ENCODE measurements at places on chromosomes 1 and 21. TPM values are rescaled to one million over a fixed set of nuclear protein-coding genes. Genes with fewer than 3 reads are reported as not detected.

DNA sequence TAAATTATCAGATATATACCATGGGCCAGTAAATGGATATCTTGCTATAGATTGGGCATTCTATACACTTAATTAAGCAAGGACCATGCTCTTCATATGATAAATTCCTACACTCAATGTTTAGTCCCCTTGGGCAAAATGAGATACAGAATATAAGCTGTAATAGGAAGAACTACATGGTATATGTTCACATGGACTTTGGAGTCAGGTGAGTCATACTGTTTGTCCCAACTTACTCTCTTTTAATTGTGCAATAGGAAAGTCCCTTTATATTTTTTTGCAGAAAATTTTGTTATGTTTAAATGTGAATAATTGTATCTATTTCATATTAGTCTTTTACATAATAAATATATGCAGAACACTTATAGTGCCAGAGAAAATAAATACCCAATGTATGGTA, 820.2 kb upstream of the ADAMTS5 start:
- DNase-seq = no peak

- DNase-seq = peak; percentile 52
Measured at GRCh38 chr1:27563591-27564471, 40.1 kb downstream of the AHDC1 start.

- DNase-seq = no peak
Measured at GRCh38 chr1:117013309-117013858, 11.8 kb downstream of the CD101 start.

OR2L3 gene
- 1.9 TPM for total RNA-seq

DNA sequence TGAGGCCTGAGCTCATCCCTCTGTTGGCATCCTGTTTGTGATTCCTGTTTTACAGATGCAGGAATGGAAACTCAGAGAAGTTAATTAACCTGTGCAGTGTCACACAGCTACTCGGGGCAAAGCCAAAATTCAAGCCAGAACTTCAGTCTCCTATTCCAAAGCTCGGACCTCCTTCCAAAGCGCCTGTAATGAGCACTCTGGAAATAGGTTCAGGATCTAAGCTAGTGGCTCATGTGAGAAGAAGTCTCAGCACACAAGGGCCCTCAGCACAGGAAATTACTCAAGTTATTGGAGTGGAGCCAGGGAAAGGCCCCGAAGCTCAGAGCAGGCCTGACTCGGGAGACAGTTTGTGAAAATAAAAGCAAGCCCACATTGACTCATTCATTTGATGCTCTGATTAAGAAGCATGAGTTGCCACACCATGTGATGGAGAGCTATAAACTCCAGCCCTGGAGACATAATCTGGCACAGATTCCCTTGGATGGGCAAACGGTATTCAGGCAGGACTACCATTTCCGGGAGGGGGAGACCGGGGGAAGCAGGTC, 50.6 kb upstream of the LYST start:
- peak; percentile 59 for DNase-seq

IL10 gene
- total RNA-seq = 0.18 TPM

- DNase-seq = no peak
Measured at GRCh38 chr1:87941337-87941946, 612.8 kb downstream of the LMO4 start.

MR1 gene
- 0.91 TPM for total RNA-seq

DNA sequence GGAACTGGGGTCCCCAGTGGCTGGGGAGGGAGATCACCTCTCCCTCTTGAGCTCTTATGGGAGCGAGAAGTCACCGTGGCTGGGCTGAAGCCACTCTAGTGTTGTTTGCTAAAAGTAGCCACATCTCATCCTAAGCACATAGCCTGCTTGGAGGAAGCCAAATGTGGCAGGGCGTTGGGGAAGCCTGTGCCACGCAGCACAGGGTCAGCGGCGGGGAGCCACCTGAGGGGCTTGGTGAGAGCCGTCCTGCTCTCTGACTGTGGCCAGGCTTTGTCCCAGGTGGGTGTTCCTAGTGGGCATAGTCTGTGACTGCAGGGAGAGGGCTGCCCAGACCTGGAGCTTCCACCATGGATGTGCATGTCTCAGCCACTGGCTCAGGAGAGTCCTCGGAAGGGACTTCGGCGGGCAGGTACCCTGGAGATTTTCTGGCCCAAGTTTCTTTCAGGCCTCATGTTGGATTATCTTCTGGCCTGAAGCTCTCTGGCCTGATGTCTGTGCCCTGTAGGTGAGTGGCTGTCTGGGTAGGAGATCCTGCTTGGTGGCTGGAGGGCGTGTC, 38.9 kb downstream of the MORN1 start:
- DNase-seq = no peak

- peak; percentile 26 for DNase-seq
Measured at GRCh38 chr21:34544032-34544496, 32.1 kb upstream of the KCNE1 start.

DNA sequence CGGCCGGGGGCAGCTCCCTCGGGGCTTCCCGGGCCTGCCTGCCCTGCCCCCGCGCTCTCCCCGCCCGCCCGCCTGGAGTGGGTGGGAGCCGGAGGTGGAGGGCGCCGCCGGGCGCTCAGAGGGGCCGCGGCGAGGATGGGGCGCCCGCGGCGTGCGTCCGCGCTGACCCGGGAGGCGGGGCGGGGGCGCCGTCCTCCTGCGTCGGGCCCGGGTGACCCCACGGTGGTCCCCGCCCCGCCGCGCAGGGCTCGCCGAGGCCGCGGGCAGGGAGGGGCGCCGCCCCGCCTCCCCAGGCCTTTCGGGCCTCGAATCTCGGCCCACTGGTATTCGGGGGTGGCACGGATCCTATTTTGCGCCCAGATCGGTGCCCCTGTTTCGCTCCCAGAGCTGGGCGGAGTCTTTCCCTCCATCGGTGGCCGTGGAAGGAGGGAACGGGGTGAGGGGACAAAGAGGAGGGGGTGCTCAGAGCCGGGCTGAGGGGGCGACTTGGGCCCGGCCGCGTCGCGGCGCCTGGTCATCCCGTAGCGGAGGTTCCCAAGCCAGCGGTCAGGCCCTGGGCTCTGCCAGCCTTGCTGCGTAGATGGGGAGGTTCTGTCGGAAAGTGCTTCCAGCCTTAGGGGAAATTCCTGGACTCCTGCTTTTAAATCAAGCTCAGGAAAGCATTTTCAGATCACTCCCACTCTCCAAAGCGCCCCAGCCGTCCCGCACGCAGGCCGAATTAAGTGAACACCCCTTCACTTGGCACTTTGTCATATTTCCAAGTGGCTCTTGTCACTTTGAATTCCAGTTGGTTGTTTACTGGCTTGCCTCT, 545 bp downstream of the PATJ start:
- peak; percentile 72 for DNase-seq

- no peak for DNase-seq
Measured at GRCh38 chr1:238469146-238469631, 578.5 kb upstream of the ZP4 start.

PLEKHN1 gene
- total RNA-seq = not detected

GRCh38 chr1:145846201-145846612, 777 bp downstream of the NUDT17 start:
- peak; percentile 36 for DNase-seq

MRPL39 gene
- total RNA-seq = 35.0 TPM

EPHB2 gene
- 83.8 TPM for total RNA-seq

GRCh38 chr1:33057095-33057494, 20.4 kb upstream of the AK2 start:
- peak; percentile 61 for DNase-seq

AVPR1B gene
- not detected for total RNA-seq
